Inflammatory macrophage treated with lipopolysaccharide for 4 hours (primary cell): ENCODE measurements at places on chromosomes 3 and 15.

GRCh38 chr3:154217671-154218070 is 96.5 kb downstream of the ARHGEF26 start:
- DNase-seq = no peak

DNA sequence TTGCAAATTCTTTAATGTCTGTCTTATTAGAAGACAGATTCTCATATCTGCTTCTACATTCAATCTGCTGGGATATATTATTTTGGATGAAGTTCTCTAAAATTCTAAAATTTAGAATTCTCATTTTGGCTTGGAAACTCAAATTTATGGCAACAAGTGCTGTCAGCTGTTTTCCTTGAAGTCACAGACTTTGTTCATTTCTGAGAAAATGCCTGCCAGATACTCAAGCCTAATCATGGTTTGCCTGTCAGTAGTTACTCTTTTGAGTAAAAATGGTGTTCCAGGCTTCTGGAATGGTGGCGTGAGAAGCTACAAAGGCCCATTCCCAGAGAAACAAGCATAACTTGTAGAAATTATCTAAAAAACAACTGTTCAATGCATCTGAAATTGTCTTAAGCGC is 115.8 kb downstream of the CTNNB1 start:
- DNase-seq = no peak

DNA sequence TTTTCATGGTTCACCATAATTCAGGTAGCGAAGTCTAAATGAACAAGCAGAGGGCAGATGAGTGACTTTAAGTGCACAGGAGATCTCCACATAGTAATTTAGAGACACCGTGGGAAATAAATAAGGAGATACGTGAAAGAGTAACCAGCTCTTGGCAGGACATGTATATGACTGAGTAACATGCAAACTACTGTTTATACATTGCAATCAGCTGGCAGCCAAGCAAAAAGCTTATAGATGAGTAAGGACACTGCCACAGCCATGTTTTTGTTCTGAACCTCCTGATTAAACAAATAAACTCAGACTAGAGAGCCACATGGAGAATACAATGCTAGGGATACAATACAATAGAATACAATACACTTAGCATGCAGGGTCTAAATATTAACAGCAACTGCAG is 252.4 kb downstream of the FHIT start:
- DNase-seq = no peak

- no peak for DNase-seq
Measured at GRCh38 chr3:193772422-193772763, 179.4 kb downstream of the OPA1 start.

- DNase-seq = peak; percentile 26
Measured at GRCh38 chr15:55799291-55800212, 56.6 kb upstream of the PRTG start.
